ENCODE measurements at places on chromosomes 5 and 9.

GRCh38 chr5:84286662-84287061 is 98.0 kb downstream of the EDIL3 start:
- no peak for DNase-seq

DNA sequence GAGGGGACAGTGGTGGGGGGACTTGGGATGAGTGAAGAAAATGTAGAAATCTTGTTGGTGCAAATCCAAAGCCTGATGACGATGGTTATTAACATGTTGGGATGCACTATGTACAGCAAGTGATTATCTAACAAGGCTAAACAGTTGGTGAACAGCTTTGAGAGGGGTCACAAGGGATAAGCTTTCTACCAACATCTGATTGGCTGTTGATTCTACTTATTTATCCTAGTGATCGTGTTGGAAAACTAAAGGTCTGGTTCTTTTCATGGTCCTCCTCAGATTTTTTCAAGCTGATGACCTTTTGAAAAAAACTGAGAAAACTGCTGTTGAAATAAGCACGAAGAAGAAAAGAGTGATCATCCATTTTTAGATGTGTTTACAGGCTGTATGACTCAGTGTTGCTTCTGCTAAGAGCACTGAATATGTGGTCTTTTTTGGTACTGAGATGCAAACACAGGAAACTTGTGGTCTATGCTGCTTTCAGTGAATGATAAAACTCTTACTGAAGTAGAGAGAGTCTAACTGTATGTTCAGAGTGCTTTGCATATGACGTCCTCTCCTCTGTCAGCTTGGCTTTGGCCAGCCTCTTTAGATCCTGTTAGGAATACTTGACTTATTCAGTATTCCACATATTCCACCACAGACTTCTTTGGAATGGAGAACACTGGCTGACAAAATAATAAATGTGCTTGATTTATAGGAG is 174.8 kb downstream of the SLF1 start:
- no peak for DNase-seq

DNA sequence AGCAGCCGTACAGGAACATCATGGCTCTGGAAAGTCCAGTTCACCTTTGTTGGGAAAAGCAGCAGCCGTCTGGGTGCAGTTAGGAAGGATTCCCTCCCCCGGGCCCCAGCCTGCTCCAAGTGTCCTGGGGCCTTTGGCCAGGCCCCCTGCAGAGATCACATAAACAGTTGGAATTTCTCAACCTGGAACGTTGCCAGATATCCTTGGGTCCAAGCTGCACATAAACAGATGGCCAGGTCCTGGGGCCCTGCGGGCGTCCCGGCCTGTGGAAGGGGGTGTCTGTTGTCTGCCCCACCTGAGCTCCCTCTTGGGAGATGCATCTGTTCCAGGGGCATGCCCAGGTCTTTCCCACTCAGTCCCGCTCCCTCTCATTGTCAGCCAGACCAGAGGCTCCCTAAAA is 92.7 kb downstream of the COL5A1 start:
- DNase-seq: no peak

DNA sequence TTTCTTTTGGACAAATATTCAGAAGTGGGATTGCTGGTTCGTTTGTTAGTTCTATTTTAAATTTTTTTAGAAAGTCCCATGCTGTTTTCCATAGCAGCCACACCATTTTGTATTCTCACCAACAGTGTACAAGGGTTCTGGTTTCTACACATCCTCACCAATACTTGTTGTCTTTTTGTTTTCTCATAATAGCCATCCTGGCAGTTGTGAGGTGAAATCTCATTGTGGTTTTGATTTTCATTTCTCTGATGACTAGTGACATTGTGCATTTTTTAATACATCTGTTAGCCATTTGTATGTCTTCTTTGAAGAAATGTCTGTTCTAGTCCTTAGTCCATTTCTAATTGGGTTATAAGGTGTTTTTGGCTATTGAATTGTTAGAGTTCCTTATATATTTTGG is 214.3 kb downstream of the ARRDC3 start:
- DNase-seq: no peak

DNA sequence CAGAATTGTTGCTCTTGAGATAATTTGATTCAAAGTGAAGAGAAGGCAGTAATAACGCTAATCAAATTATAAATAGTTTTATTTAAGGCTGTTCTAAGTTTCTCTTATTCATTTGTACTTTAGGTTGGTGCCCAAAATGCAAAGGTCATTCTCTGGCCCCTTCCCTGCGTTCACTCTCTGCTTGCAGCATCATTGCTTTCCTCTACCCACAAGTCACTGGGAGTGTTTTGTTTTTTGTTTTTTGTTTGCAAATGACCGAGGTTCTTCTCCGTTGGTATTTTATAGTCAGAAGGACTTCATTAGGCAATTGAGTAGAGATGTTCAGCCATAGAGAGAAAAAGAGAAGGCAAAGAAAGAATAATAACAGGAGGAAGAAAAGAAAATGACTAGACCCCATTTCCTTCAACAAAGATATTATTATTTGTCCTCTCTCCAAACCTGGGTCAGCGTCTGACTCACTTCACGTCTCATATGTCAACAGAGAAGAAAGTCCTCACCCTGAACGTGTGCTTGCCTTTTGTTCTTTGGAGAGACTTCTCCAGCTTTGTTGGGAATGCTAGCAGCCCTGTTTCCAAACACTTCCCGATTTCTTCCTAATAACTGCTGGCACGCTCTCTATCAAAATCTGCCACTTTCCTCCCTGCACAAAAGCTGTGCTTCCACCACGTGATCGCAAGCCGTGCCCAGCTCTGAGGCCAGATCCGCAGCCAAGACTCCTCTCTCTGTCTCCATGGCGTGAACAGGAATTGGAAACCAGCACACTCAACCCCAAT is 119.8 kb downstream of the EBF1 start:
- peak; percentile 27 for DNase-seq

DNA sequence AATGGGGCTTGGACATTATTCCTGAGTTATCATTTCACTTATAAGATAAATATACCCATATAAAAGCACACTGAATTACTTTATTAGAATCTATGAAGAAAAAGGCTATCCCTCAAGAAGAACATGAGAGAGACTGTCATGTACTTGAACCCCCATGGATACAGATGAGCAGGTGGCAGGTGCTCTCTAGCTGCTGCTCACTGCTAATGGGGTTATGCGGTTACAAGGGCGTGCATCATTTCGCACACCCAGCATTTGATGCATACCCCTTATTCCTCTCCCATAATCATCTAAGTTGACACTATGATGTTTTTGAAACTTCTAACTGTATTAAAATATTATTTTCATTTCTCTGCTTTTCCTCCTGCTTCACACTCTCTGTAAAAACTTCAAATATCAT is 16.4 kb downstream of the ITK start:
- no peak for DNase-seq

GRCh38 chr5:15495026-15495425 is 5.0 kb upstream of the FBXL7 start:
- DNase-seq: no peak

DNA sequence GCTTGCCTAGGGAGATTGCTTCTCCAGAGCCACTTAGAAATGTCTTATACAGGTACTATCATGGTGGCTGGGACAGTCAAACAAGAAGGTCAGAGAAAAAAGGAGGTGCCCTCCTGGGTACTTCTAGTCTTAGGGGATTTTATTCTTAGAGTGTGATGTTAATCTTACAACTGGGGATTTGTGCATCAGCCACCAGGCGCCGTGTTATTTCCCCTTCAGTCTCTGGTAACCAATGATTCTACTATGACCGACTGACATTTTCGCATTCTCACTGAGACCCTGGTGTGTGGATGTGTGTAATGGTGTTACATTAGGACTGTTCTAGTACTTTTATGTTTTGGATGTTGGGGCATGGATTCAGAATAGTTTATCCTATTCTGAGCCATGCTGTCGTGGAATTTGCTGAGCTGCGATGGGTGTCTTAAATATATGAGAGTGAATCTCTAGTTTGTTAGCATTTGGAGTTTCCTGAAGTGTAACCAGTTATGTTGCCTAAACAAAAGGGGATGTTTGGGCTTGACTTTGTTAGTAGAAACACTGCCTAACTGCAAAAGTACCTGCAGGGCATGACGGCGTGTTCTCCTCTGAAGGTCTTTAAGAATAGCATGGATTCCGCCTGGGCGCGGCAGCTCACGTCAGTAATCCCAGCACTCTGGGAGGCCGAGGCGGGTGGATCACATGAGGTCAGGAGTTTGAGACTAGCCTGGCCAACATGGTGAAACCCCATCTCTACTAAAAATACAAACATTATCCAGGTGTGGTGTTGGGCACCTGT is 175.2 kb upstream of the DAP start:
- DNase-seq: no peak

DNA sequence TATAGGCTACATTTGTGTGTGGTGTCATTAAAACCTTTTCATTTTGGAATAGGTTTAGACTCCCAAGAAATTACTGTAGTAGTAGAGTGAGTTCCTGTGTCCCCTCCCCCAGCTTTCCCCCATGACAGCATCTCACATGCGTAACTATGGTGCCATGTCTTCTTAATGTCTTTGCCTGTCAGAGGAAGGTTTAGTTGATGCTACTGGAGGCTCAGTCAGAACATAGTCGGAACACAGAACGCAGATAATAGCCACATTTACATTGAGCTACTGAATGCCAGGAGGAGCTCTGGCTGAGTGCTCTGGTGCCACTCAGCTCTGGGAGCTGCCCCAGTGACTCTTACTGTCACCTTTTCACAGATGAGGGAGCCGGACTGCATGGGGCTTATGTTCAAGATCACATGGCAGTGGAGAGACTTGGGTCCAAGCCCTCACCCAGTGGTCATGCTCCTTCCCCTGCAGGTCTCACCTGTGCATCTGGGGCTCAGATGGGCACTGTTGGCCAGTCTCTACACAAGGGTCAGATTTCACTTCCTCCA is 223.6 kb downstream of the AOPEP start:
- DNase-seq: no peak

All from NCI-H748 treated with DMSO at 0.1 percent for 48 hours (cell line).